ENCODE measurements at places on chromosomes 3 and 15. TPM values are rescaled to one million over a fixed set of nuclear protein-coding genes. Genes with fewer than 3 reads are reported as not detected.

The ELL3 gene
- total RNA-seq: 1.3 TPM

The PRRT3 gene
- 1.7 TPM for total RNA-seq

The GOLGA6L10 gene
- 0.50 TPM for total RNA-seq

The SLITRK3 gene
- not detected for total RNA-seq

The RNF7 gene
- 135 TPM for total RNA-seq

The CLDN18 gene
- not detected for total RNA-seq

The ITGB5 gene
- 383 TPM for total RNA-seq

The FAM131A gene
- 11.5 TPM for total RNA-seq

The CNTN4 gene
- not detected for total RNA-seq

The DCLK3 gene
- total RNA-seq: not detected

The FGD5 gene
- total RNA-seq: 0.06 TPM

The PTX3 gene
- total RNA-seq: 0.78 TPM

The DISP2 gene
- total RNA-seq: 0.58 TPM

The ISLR gene
- 0.43 TPM for total RNA-seq

The BFSP2 gene
- total RNA-seq: not detected

The CPNE4 gene
- total RNA-seq: 6.3 TPM

The EHHADH gene
- total RNA-seq: 3.8 TPM

The CD200R1 gene
- 0.06 TPM for total RNA-seq

The KCNMB3 gene
- 0.95 TPM for total RNA-seq

The TMEM45A gene
- 2.6 TPM for total RNA-seq

The PLCL2 gene
- total RNA-seq: 4.8 TPM

The FOXB1 gene
- total RNA-seq: not detected

The GREM1 gene
- 4.7 TPM for total RNA-seq

The CKMT1A gene
- total RNA-seq: 1.8 TPM

The IL5RA gene
- not detected for total RNA-seq

The ULK4 gene
- 5.7 TPM for total RNA-seq

The SLC2A2 gene
- not detected for total RNA-seq

The STRIT1 gene
- not detected for total RNA-seq

The RGMA gene
- 0.17 TPM for total RNA-seq

The ATP13A5 gene
- total RNA-seq: not detected

The NOX5 gene
- 0.16 TPM for total RNA-seq

The SLC51B gene
- 21.2 TPM for total RNA-seq

The ALDH1L1 gene
- 0.08 TPM for total RNA-seq

The SLC38A3 gene
- total RNA-seq: not detected

The WNT7A gene
- total RNA-seq: 0.07 TPM

The RFTN1 gene
- total RNA-seq: 3.2 TPM

The DZIP3 gene
- total RNA-seq: 3.8 TPM

The GOLGA8R gene
- 0.15 TPM for total RNA-seq

The PRR20G gene
- total RNA-seq: 0.80 TPM

The FANCD2 gene
- total RNA-seq: 18.7 TPM

The DET1 gene
- 5.4 TPM for total RNA-seq

The GDPGP1 gene
- 6.0 TPM for total RNA-seq

The MGLL gene
- total RNA-seq: 77.9 TPM

The IQCH gene
- total RNA-seq: 1.2 TPM

The ABCC5 gene
- 17.6 TPM for total RNA-seq

The RBP2 gene
- not detected for total RNA-seq

The PLD1 gene
- 6.6 TPM for total RNA-seq

The MESP1 gene
- total RNA-seq: 5.5 TPM

The FAM81A gene
- total RNA-seq: 13.4 TPM
